Mesendoderm (in vitro differentiated cells): ENCODE measurements at places on chromosomes 16 and 17.

DNA sequence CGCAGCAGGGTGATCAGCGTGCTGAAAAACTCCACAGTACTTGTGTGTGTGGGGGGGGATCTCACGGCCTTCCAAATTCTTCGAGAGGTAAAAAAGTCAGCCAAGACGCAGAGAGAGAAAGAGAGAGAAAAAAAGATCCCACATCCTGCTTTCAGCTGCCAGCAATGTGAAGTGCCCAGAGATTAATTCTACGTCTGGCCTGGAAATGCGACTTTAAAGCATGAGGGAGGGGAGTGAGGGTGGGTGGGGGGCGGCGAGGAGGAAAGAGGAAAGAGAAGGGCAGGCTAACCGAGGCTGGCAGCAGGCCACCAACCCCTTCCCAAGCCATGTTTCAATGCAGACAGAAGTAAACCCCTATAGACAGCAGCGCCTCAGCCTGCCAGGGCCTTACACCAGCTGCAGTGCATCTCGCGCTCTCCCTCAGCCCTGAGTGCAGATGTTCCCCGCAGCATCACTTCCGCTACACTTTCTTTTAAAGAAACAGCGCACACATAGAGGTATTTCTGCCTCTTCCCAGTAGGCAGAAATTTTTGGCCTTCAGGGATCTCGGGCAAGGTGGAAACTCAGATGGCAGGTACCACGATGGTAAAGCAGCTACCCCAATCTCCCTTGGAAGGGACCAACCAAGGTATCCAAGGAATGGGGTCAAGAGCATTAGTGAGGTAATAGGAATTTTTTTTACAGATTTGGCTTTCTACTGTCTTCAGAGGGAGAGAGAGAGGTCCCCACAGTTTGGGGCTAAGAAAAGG lies 87.8 kb downstream of the SMG6 start:
- DNase-seq: peak; percentile 61

DNA sequence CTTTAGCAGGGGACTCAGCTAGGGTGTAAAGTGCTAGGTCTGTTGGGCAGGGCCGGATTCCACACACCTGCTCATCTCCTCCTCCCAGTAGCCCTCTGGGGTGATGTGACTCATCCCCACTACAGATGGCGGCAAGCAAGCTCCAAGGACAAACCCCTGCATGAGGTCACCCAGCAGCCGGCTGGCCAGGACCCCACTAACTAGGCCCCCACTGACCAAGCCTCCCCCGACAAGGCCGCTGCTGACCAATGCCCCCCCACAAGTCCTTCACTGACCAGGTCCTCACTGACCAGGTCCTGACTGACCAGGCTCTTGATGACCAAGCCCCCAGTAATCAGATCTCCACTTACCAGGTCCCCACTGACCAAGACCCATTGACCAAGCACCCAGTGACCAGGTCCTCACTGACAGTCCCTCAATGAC lies 36.7 kb downstream of the TNFRSF13B start:
- DNase-seq: no peak

DNA sequence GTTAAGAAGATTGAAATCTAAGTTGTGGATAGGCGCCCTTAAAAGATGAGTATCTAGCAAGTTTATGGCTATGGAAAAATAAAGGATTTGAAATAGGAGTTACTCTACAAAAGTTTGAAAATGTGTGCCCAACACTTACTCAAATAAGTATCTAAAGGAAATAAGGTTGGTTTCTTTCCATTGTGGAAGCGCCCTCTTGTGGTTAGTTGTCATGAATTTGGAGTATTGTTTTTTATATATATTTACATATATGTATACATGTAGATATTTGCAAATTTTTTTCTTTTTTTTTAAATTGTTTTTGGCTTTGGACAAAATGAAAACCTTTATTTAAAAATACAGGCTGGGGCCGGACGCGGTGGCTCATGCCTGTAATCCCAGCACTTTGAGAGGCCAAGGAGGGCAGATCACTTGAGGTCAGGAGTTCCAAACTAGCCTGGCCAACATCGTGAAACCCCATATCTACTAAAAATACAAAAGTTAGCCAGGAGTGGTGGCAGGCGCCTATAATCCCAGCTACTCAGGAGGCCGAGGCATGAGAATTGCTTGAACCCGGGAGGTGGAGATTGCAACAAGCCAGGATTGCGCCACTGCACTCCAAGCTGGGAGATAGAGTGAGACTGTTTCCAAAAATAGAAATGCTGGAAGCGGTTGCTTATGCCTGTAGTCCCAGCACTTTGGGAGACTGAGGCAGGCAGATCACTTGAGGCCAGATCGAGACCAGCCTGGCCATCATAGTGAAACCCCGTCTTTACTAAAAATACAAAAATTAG lies 24.0 kb upstream of the VPS4A start:
- peak; percentile 47 for DNase-seq

GRCh38 chr17:27400991-27401390 lies 55.3 kb upstream of the KSR1 start:
- DNase-seq: no peak

DNA sequence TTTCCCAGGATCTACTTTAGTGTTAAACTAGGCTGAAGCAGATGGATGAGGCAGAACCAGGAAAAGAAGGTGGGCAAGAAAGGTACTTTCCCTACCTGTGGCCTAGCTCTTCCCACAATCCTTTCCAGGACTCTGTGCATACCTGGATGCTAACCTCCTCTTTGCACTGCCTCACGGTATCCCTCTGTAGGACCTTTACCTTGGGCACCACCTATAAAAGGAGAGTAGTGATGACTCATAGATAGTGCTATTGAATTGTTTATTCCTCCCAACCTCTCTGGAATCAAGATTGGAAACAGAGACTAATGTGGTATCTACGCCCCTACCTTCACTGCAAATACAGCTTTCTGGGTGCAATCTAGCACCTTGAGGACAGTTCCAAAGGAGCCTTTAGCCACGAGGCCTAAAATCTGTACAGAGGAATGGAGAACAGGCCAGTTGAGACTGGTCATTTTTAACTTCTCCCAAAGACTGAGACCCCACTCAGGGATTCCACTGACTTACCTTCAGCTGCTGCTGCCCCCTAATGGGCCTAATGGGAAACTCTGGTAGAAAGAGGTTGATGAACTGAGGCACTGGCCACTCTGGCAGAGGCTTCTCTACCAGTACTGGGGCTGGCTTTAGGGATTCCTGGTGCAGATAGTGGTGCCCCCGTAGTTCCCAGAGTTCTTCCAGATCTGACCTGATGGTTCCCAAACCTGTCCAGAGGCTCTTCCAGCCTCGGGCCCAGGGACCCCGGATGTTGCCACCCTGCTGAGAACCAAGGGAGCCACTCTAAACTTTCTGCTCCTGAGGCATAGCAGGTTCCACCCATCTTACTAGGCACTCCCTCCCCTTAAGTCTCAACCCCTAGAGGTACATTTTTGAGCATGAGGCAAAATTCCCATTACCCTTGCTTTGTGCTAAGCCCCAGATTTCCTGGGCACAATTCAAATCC lies 781 bp downstream of the RSKR start:
- peak; percentile 67 for DNase-seq

DNA sequence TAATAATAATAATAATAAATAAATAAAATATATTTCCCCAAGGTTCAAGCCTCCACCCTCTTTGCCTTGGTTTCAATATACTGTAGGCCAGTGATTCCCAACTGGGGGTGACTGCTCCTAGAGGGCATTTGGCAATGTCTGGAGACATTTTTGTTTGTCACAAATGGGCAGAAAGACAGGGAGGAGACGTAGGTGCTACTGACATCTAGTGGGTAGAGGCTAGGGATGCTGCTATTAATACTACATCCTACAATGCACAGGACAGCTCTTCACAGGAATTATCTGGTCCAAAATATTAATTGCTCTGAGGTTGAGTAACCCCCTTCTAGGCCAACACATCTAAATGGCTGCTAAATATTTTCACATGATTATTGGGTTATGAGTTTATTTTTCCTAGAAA lies 12.8 kb upstream of the PRR14 start:
- peak; percentile 74 for DNase-seq

GRCh38 chr17:49217651-49218413 lies 7.3 kb downstream of the ABI3 start:
- no peak for DNase-seq

DNA sequence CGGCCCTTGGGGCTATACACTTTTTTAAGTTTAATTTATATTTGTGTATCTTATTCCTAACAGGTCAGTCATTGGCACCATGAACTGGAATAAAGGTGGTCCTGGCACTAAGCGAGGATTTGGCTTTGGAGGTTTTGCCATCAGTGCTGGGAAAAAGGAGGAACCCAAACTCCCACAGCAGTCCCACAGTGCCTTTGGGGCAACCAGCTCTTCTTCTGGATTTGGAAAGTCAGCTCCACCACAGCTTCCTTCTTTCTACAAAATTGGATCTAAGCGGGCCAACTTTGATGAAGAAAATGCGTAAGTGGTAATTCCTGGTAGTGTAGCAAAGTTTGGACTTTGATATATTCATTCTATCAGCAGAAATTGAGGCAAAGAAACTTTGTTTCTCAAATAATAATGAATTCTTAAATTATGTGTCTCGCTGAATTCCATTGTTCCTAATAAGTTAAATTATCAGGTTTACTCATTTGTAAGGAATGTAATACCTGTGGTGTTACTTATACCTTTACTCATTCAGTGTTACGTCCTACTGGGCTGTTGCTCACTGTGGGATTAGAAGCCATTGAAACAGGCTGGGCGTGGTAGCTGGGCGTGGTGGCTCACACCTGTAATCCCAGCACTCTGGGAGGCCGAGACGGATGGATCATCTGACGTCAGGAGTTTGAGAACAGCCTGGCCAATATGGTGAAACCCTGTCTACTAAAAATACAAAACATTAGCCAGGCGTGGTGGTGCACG lies 13.2 kb downstream of the DDX42 start:
- peak; percentile 63 for DNase-seq

- no peak for DNase-seq
These were observed at the start of gene SMTNL2 for GRCh38 chr17:4584101-4584916. SMTNL2 (plus strand) TSS chr17:4584529; CDS start chr17:4584606, 77 bp downstream.

DNA sequence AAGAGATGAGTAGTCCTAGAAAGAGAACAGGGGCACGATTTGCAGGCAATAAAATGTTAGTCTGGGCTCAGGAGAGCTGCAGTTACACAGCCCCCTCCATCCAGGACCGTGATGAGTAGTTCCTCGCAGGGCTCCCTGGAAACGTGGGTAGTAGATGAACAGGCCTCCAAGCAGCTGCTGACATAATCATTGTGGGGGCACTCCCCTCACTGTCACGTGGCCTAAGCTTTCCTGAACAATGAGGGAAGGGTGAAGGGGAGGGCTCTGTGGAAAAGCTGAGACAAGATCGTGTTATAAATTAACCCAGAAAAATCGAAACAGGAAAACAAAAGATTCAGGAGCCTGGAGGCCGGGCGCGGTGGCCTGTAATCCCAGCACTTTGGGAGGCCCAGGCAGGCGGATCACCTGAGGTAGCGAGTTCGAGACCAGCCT lies 1.3 kb upstream of the PER1 start:
- DNase-seq: peak; percentile 72

DNA sequence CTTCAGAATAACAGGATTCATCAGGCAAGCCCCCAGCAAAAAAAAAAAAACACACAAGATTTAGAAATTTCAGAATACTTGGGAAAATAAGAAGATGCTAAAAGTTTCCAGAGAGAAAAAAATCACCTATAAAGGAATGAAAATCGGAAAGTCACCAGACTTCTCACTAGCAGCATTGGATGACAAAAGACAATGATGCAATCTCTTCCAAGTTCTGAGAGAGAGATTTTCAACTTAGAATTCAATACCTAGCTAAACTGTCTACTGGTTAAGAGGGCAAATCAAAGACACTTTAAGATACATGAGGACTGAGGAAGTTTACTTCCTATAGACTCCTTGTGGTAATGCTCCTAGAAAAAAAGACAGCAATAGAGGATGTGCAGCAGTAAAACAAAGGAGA lies 23.9 kb upstream of the TNS4 start:
- DNase-seq: no peak

GRCh38 chr17:61351745-61352407 lies 47.8 kb upstream of the TBX2 start:
- DNase-seq: no peak

DNA sequence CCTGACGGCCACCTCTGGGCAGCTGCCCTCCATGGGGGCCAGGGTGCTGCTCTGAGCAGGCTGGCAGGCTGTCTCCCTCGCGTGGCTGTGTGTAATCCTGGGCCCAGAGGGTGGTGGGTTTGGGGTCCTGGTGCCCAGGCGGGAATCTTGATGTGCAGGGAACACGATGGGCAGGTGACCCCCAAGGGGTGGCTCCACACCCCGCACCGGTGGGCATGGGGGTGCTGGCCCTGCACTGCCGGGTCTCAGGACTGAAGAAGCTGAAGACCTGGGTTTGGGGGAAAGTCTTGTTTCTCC lies 8.6 kb downstream of the CHMP6 start:
- no peak for DNase-seq

GRCh38 chr17:80164185-80164584 lies 5.6 kb upstream of the CARD14 start:
- no peak for DNase-seq

- DNase-seq: peak; percentile 98
These were observed 6.9 kb upstream of the CHMP6 start for GRCh38 chr17:80984749-80985148.

- DNase-seq: no peak
These were observed 5.1 kb upstream of the EVPL start for GRCh38 chr17:76032073-76032779.

GRCh38 chr17:61849674-61850073 lies 13.7 kb downstream of the BRIP1 start:
- DNase-seq: no peak

DNA sequence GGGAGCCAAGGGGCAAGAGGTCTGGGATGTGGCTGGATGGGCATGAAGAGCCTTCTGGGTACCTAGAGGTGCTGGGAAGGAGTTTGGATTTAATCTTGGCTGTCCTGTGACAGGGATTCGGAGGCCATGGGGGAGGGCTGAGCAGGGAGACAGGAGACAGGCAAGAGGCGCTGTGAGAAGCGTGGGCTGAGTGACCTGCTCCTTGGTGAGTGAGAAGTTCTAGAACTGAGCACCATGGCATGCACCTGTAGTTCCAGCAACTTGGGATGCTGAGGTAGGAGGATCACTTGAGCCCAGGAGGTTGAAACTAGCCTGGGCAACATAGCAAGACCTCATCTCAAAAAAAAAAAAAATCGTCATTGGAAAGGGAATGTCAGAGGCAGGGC lies 78.3 kb upstream of the PLCG2 start:
- no peak for DNase-seq

- DNase-seq: no peak
These were observed 86.0 kb upstream of the LHX1 start for GRCh38 chr17:36851250-36851649.

GRCh38 chr17:57889892-57890856 lies 40.3 kb upstream of the MRPS23 start:
- DNase-seq: no peak

DNA sequence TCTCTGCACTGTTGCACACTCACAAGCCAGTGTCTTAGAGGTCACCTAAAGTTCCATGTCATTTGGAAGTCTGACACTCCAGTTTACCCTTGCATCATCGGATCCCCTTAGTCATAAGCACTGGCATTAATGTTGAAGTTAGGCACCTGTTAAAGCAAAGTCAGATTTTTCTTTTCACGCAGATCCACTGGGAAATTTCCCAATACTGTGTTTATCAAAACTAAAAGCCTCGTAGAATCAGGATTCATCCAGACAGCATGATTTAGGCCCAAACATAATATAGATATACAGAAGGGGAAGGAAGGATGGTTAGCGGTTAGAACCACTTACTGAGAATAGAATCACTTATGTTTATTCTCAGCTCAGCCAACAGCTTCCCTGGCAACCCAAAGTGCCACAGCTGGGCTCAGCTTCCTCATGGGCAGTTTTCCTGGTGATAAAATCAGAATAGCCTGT lies 30.1 kb upstream of the HAPSTR1 start:
- DNase-seq: no peak
